ENCODE measurements at places on chromosomes 11 and 22.

- no peak for DNase-seq
These were observed 155.3 kb downstream of the ST3GAL4 start for GRCh38 chr11:126510621-126511370.

DNA sequence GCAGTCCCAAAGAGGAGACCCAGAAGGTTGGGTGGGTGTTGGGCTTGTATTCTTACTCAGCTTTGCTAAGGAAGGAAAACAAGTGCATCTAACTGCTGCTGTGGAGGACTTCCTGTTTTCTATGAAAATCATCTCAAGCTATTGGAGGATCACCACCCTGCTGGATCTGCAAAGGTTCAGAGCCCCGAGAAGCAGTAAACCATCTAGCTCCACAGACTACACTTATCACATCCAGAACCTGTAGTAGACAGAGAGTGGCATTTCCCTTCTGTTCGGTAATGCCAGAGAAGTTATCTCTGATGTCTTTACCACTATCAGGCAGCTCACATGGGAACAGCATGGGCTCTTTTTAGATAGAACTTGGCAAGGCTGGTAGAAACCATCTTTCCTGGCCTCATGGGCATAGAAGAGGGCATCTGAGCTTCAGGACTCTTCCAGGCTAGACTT, 21.7 kb downstream of the KCNJ1 start:
- DNase-seq: no peak

DNA sequence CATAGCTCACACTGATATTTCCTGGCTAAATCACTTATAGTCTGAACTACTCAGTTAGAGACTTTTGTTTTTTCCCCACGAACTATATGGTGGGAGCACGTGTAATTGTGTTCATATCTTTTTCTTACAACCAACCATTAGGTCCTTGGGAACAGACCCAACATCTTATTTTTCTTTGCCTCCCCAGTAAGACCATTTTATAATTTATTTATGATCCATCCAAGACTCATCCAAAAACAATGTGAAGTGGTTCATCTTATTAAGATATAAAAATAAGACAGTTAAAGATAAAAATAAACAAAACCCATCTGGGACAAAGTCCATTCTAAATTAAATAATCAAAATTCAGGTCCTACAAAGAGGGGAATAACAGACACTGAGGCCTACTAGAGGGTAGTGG, 90.8 kb downstream of the FAM168A start:
- no peak for DNase-seq

- no peak for DNase-seq
These were observed 30.8 kb downstream of the ACO2 start for GRCh38 chr22:41499624-41500280.

- DNase-seq: no peak
These were observed 46.3 kb upstream of the RRM1 start for GRCh38 chr11:4048340-4048739.

- DNase-seq: no peak
These were observed 22.6 kb downstream of the PHLDB1 start for GRCh38 chr11:118629761-118630661.

DNA sequence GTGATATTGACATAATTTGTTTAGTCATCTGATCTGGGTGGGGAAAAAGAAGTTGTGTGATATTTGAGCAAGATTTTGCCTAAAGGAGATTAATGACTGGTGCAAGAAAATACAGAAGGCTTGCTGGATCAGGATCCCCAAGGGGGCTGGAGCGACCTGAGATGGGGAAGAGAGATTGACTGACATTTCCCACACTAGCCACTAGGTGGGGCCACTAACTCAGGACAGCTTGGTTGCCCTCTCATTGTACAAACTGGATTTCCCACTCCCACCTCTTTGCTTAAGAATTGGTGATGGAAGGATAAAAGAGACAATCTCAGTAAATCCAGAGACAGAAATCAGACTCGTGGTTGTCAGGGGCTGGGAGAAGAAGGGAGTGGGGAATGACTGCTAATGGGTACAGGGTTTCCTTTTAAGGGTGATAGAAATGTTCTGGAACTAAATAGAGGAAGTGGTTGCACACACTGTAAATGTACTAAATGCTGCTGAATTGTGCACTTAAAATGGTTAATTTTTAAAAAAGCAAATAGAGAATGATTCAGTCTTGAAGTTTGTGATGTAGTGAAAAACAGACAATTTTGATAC, 50.7 kb downstream of the CTTN start:
- DNase-seq: no peak

DNA sequence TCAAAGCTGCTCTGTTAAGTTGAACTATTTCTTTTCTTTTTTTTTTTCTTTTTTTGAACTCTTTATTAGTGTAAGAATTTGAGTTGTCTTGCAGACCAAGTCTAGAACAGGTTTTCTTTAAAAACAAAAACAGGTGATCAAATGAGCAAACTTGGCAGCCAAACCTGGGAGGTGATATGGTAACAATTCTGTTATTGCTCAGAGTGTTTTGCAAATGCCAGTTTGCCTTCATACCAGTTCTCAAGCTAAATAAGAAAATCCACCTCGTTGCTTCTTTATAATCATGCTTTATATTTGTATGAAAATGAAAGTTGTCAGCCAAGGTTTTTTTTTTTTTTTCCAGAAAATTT, 76.9 kb downstream of the DEPDC5 start:
- DNase-seq: no peak

GRCh38 chr22:27667121-27667843, 134.3 kb downstream of the MN1 start:
- DNase-seq: no peak

GRCh38 chr11:82892611-82893169, 7.5 kb downstream of the PRCP start:
- no peak for DNase-seq

DNA sequence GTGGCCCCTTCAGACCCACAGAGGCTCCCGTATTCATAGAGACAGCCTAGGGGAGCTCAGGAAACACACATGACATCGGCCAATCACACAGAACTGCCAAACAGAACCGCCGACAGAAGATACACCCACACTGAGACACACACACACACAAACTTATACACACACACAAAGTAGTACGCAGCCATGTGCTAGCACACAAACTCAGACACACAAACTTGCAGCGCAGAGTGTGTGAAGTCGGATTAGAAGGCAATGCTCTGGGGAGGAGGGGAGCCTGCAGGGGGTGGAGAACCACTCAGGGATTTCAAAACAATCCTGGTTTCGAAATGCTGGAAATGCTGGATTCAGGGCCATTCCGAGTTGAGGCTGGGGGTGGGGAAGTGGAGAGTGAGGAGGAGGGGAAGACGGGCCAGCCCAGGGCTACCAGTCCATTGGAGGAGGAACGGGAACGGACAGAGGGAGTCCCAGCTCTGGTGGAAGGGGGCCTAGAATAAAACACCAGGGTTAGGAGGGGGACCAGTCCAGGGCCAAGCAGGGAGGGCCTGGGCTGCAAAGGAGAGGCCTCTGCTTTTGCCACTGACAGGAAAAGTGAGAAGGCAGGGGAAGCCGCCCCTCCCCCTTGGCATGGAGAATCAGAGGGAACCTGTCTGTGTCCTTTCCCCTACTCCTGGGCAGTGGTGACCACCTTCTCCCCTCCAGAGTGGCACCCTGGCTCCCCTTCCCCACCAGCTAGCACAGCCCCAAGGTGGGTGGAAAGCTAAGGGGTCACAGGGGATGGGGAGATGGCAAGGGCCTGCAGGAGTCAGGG, 4.4 kb downstream of the BCL9L start:
- DNase-seq: no peak

- DNase-seq: no peak
These were observed 73.8 kb upstream of the RTL6 start for GRCh38 chr22:44571566-44572413.

DNA sequence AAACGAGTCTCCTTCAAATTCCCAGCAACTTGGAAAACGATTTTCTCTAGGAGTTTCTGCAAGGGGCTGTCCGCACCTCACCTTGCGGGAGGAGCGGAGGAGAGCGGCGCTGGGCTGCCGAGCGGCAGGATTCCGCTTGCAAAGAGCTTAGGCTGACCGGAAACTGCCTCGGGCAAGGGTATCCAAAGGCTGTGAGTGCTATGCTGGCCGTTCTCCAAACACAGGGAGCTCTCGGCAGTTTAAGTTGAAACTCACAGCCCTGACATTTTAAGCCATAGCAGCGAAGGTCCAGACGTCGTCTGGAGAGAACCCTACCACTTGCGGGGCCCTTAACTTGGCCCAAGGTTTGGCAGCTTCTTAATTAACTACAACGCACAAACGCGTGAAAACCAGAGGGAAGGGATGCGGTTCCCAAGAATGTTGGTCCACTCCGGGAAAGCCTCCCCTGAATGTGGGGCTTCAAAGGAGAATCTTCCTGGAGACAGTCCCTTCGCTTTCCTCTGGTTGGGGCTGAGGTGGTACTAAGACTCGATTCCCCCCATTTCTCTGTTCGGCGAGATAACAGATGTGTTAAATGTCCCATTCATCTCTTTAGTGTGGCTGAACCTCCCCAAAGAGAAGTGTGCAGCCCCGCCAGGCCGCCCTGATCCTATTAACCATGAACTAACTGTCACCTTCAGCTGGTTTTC, 1.1 kb upstream of the DBX1 start:
- DNase-seq: no peak

DNA sequence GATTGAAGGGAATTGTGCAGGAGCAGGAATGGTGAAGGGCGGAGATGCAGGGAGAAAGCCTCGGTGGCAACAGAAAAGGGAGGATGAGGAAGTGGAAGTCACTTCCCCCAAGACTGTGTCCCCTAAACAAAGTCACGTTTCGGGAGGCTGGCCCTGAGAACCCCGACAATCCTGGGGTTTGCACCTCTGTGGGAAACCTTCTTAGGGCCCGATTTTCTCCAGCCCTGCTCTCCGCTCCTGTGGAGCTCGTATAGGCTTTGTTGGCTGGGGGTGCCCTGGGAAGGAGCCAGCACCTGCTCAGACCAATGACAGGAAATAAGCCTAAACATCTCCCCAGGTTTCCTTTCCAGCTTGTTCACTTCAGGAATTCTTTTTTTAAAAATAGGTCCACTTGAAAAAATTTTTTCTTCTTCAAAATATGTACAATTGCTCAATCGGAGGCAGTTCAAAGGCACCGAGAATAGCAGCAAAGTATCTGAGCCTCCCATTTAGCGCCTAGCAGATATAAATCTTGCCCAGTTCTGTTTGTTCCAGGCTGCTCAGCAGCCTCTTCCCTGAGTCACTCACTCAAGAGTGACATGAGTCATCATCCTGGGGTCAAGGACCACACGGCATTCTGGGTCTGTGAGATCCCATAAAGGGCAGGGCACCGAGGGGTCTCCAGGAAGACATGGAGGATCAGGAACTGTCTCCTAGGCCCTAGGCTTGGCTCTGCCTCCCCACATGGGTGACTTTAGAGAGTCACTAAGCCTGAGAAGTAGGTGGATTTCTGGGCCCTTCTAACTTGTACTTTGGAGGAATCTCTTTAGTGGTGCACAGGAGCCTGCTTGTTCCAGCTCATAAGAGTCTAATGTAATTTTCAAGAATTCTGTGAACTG, 34.0 kb downstream of the IRAG1 start:
- no peak for DNase-seq

- DNase-seq: no peak
These were observed 103.6 kb upstream of the HSD17B12 start for GRCh38 chr11:43576803-43577521.

DNA sequence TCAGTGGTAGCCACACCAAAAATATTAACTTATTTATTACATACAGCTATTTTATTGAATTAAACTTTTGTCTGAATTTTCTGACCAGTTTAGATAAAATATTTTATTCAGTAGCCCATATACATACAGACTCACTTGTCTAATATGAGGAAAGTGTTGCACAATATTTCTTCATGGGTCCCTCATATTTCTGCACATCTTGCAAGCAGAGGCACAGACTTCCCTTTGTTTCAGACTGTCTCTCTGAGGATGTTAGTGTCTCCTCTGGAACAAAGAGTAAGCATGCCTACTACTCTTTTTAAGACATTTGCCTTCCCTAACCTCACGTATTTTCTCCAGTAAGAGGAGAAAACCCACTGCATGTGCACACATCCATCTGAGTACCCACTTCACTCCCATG, 81.2 kb downstream of the OR5AK2 start:
- DNase-seq: no peak

GRCh38 chr11:121241343-121242211, 51.0 kb upstream of the SC5D start:
- no peak for DNase-seq

DNA sequence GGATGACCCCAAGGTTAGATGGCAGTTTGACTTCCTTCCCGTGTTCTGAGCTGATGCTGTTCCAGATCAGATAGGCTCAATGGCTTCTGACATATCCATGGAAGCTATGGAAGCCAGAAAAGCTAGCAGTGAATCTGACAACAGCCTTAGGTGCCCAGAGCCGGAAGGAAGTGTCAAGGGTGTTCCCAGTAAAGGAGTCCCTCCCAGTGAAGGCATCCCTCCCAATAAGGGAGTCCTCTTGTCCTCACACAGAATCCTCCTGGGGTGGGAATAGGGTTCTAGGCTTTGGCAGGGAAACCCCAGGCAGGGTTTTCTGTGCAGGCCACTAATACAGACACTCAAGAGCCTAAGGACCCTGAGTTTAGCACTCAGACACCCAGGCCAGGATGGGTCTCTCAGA, 47.0 kb upstream of the ISX start:
- no peak for DNase-seq

DNA sequence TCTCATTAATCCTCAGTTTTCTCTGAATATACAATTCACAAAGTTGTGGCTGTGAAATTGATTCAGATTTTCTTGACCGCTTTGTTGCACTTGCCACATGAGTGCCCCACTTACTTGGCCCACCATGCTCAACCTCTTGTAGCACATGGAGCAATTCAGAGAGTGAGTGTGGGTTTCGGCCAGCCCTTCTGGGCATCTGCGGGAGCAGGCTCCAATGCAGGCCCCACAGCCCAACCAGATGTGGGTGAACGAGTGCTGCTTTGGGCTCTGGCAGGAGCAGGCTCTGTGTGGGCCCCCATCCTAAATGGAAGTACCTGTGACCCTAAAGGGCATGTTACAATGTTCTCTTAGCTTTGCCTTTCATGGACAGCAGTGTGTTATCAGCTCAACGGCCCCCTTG, 2338.6 kb downstream of the LRRC4C start:
- no peak for DNase-seq

DNA sequence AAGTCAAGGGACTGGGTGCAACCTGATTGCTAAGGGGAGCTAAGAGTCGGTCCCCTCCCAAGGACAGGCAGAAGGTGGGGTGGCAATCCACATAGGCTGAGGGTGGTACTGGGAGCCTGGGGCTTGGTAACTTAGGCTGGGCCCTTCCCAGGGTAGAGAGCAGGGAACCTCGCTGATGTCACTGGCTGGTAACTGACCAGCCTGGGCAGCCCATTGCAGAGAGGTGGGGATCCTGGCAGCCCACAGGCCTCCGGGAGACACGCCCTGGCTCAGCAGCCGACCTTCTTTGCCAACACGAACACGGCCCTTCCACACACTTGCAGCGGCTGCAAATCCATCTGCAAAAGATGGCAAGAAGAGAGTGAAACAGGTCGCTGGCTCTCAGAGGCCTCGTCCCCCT, 25.4 kb downstream of the A4GALT start:
- no peak for DNase-seq
